Type B pancreatic cell (in vitro differentiated cells): ENCODE measurements at places on chromosomes 5 and 9. TPM values are rescaled to one million over a fixed set of nuclear protein-coding genes. Genes with fewer than 3 reads are reported as not detected.

DNA sequence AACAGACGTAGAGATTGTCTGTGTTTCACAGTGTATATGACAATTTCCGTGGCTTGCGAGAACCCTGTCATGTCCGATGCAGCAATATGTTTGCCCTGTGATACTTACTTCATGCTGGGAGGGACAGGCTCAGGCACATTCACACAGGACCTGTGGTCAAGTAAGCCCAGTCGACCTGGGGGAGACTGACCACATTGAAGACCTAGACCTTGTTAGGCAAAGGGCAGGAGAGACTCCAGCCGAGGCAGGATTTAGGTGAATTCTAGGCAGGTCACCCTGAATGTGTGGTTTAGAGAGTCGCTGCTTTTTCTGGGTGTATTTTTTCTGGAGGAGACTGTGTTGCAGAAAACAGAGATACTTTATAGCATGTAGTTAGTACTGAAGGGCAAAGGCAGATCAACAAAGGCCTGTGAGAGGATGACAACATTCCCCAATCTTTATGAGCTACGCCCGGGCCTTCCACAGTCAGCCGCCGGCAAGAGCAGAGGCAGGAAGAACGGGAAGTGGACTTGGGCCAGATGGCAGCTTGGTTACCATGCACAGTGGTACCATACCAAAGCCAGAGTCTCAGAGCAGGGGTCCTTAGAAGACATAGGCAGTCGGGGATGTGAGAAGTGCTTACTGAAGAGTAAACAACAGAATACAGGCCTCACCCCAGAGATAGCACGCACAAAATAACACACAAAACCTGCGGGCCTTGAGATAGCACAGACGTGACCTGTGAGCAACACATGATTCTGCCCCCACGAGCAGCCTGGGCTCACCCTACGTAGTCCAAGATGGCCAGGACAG is 220.7 kb downstream of the CACNA1B start:
- DNase-seq, result peak; percentile 43

- no peak for DNase-seq
Observed at GRCh38 chr5:145245354-145245753, 589.8 kb downstream of the PRELID2 start.

- no peak for DNase-seq
Observed at GRCh38 chr9:119412399-119412798, 43.2 kb upstream of the BRINP1 start.

- DNase-seq, result no peak
Observed at GRCh38 chr9:72913382-72914009, 39.4 kb downstream of the ALDH1A1 start.

- no peak for DNase-seq
Observed at GRCh38 chr5:59724482-59725391, 168.8 kb downstream of the PDE4D start.

Gene TRIM23
- total RNA-seq, result 10.8 and 16.4 TPM in 2 replicates

Gene DDX4
- not detected in 2 replicates for total RNA-seq

- no peak for DNase-seq
Observed at GRCh38 chr5:73183481-73183891, 10.5 kb downstream of the TMEM174 start.

Gene FABP6
- total RNA-seq, result 0.85 and 6.3 TPM in 2 replicates

DNA sequence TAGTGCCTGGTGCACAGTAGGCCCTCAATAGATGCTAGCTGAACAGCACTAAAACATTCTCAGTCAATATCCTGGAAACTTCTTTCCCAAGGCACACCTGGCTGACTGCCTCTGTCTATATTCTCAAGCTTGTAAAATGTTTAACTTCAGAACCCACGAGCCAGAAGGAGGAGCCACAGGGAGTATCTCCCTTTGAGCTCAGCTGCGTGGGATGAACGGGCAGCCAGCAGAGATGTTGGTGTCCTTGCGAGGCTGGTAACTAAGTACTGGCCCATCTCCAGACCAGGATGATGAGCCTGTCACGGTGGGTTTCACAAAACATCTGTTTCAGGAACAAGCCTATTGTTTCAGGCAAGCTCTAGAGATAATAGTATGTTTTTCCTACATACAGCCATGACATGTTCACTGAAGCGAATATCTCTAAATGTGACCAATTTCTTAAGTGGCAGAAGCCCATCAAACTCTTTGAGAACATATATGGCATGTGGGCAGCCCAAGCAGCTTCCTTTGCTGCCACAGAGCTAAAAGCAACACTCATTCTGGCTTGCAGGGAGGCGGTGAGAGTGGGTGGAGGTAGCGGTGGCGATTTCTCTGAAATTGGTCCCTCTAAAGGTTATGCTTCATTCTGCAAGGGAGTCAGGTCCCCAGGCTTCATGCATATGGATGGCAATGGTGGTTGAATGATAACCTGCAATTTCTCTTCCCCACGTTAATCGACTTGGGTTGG is 206.2 kb downstream of the TTLL11 start:
- DNase-seq, result no peak

Gene SAXO1
- total RNA-seq, result 0.48 TPM in 1 of 2 replicates, not detected in the other

Gene SLC45A2
- total RNA-seq, result 0.62 and 2.1 TPM in 2 replicates

Gene RGS7BP
- total RNA-seq, result 1.5 and 2.0 TPM in 2 replicates

DNA sequence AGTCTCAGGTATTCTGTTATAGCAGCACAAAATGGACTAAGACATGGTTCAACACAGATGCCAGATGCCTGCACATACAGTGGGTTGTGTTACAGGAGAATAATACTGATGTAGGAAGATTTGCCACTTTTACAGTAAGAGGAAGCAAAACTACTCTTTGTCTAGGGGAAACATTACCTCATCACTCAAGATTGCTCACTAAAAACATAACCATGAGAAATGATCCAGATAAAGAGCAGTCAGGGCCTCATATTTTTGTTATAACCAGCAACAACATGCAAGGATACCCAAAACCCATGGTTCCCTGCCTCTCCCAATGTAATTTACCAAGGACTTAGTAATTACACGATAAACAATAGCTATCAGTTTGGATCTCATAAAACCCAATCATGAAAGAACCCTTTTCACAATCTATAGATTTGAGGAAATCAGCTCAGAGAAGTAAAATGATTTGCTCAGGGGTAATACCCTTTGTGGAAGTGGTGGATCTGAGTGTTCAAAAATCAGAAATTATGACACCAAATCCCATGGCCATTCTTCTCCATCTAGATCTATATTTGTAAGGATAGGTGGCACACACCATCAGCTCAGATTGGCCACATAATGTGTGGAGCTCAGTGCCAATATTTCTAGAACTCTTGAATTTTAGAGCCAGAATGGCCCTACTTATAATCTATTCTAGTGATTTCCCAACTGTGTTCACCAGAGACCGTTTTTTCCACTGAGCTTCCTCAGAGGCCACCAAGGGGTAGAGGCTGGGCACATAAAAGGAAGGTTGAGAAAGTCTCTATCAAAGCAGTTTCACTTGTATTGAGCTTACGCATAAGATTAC is 27.8 kb downstream of the DPYSL3 start:
- DNase-seq, result no peak

DNA sequence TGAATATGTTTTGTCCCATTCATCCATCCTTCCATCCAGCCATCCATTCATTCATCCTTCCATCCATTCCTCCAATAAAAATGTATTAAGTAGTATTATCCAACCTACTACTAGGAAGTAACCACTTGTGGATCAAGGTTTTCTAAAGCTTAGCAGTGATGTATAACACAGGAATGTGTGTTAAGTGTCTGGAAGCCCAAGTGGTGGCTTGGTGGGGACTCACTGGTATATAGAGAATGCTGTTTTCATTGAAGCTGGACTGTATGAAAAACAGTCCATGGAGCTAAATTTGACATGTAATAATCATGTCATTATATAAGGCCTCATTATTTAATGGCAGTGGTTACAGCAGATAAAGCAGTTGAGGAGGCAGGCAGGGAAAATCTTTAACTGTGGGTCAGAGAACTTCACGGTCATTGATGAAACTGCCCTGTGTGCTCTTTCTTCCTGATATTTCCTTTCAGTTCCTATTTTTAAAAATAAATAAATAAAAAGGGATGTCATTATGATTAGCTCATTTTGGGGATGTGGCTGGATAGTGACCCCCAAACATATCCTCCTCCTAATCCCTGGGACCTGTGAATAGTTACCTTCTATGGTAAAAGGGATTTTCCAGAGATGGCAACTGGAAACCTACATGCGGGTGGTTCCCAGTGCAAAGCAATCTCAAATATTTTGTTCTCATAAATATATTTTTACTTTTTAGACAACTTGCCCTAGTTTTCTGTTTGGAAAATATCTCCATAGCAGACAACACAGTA is 82.3 kb downstream of the DAPK1 start:
- no peak for DNase-seq
